ENCODE measurements at places on chromosomes 3 and 15. TPM values are rescaled to one million over a fixed set of nuclear protein-coding genes. Genes with fewer than 3 reads are reported as not detected.

DNA sequence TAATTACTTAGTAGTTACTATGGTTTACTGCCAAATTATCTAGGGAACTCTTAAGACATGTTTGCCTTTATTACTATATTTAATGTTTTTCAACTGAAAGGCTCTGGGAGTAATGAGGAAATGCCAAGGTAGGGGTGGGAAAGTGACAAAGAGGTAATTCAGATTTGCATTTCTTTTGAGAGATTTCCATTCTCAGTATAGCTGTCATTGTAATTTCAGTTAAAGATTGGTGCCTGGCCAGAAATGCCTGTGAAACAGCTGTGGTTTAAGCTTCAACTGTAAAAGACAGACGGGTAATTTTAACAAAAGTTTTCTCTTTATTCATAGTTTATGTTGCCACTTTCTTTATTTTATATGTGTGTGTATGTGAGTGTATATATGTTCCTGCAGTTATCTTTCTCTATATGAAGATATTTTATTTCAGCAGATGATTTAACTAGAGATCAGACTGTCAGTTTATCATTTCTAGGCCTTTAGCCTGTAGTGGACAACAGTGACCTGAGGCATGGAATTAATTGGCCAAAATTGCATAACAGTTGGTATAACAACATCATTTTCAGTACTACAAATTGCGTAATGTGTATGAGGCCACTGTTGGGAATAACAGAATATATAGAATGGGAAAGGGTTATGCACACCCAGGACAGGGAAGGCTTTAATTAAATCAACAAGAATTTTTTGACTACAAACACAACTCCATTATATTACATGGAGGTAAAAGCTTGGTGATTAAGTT lies 119.0 kb downstream of the BBX start:
- H3K27me3 ChIP-seq, result no peaks in the 10 kb centered on the region
- no peak overlapping the region for H3K4me3 ChIP-seq
- H3K27ac ChIP-seq, result no peak overlapping the region

DNA sequence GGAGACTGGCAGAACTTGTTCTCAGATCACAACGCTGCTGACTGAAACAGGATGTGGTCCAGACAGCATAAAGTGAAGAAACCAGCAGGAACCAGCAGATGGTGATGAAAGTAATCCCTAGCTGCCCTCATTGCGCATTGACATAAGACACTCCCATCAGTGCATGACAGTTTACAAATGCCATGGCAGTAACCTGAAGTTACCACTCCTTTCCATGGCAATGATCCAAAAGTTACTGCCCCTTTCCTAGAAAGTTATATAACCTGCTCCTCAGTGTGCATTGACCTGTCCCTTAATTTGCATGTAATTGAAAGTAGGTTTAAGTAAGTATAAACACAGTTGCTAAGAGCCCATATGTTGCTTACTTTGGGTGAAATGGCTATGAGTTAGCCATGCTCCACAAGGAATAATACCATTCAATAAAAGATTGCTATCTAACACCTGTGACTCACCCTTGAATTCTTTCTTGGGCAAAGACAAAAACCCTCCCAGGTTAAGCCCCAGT lies 149.1 kb upstream of the CD96 start:
- no peaks in the 10 kb centered on the region for H3K36me3 ChIP-seq
- no peak overlapping the region for H3K27ac ChIP-seq
- no peaks in the 10 kb centered on the region for H3K4me1 ChIP-seq
- DNase-seq, result no peak

GRCh38 chr3:126995926-126996512 lies 13.1 kb downstream of the PLXNA1 start:
- H3K4me3 ChIP-seq, result no peak overlapping the region
- H3K27ac ChIP-seq, result no peak overlapping the region
- H3K4me1 ChIP-seq, result no peaks in the 10 kb centered on the region
- no peaks in the 10 kb centered on the region for H3K36me3 ChIP-seq
- H3K27me3 ChIP-seq, result no peaks in the 10 kb centered on the region
- no peak for DNase-seq

The SYNPR gene
- total RNA-seq, result not detected

The GP9 gene
- not detected for total RNA-seq

Data from pancreas (tissue), 10 donors.